ENCODE measurements at places on chromosomes 2 and 18. TPM values are rescaled to one million over a fixed set of nuclear protein-coding genes. Genes with fewer than 3 reads are reported as not detected.

Gene TMEM169
- polyA plus RNA-seq: 21.1 TPM

DNA sequence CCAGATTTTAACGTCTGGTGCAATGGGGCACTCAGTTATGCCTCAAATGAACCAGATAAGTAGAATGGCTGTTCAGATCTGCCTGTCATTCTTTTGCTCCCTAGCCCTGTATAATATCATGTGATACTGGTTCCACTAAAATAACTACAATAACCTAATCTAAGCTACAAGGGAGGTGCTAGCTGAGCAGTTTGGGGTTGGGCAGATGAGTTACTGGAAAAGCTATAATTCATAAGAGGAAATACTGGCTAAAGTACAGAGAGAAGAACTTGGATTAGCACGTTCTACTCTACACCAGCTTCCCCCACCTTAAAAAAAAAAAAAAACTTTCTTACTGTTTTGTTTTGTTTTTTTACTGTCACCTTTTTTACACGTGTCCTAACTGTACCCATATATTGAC, 183.3 kb upstream of the NRP2 start:
- no peak for DNase-seq

- no peak for DNase-seq
Measured at GRCh38 chr2:231957913-231958763, 3.4 kb upstream of the DIS3L2 start.

GRCh38 chr2:102317715-102318114, 6.4 kb downstream of the IL1RL1 start:
- no peak for DNase-seq

DNA sequence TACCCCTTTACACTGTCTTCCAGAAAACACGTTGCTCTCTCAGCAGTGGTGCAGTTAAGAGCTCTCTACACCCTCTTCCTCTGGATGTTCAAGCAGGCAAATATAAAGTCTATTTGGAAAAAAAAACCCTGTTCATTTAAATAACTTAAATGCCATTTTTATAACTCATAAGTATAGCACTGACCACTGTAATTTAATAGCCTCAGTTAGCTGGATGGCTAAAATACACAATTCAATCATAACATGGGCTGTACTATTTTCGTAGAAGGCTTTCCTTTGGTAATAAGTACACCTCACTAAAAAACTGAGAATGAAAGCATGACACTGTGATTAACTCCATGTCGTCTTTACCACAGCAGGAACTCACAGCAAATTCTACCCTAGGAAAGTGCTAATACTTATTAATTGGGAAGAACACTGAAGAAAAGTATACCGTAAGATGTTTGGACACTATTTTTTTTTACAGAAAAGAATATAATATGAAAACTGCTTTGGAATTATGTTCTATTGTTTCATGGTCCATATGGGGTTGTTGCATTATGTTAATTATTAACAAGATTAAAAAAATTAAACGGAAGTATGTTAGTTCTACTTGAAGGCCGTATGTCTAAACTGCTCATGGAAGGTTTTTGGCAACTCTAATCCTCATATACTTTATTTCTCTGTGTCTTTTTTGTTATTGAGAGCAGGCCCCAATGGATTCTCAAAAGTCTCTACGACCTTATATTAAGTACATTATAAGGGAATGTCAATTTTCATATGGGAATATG, 269.1 kb downstream of the ZNF385B start:
- no peak for DNase-seq

Gene POTEJ
- polyA plus RNA-seq: not detected

DNA sequence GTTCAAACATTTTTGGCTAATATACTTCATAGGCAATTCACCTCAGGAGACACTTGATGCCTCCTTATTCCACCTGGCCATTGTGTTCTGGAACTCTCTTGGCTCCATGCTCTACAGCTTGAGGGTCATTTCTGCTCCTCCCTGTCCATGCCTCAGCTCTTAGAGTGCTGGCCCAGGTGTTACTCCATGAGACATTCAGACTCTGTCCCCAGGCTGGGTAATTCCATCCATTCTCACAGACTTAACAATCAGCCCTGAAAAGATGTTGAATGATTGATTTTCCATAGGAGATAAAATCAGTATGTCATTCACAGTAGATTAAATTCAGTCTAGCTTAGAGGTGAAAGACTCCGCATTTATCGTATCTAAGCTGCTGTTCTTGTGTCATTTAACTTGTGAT, 168.6 kb upstream of the CWC22 start:
- DNase-seq: no peak

Measured in spinal cord (tissue), 10 donors.